ENCODE measurements at places on chromosomes 3 and 15.

GRCh38 chr15:34501131-34501530 is 63.5 kb upstream of the GOLGA8A start:
- no peak for DNase-seq

DNA sequence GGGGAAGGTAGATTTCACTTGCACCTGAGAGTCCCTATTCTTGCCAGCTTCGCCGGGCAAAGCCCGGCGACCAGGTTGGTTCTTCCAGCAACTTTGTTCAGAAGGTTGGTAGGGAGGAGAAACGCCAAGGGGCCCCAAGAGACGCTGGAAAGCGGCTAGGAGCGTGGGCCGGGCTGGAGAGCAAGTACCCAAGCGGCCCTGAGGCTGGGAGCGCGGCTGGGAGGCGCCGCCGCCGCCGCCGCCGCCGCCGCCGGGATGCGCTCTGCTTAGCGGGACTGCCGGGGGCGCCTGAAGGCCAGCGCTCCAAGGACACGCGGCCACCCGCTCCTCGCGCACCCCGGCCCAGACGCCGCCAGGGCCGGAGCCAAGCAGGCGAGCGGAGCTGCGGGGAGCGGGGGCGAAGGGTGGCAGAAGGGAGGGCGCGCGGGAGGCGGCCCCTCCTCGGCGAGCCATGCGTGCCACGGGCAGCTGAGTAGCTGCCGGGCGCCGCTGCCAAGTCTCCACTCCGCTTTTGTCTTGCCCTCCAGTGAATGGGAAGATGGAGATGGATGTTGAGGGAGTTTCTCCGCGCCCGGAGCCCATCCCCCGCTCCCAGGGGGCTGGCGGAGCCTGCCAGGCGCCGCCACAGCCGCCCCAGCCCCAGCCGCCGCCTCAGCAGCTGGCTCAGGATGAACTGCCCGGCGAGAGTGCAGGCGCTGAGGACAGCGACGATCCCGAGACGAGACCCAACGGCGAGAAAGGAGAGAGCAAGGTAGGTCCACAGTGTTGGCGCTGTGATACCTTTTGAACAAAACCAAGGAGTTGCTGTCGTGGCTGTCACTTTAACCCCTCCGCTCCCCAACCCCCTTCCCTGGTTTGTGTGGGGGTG is 227.4 kb upstream of the AZI2 start:
- peak; percentile 69 for DNase-seq

GRCh38 chr3:177976241-177976640 is 560.0 kb upstream of the KCNMB2 start:
- DNase-seq, result no peak

- DNase-seq, result no peak
These were observed 65.1 kb downstream of the PBRM1 start for GRCh38 chr3:52620580-52620979.

DNA sequence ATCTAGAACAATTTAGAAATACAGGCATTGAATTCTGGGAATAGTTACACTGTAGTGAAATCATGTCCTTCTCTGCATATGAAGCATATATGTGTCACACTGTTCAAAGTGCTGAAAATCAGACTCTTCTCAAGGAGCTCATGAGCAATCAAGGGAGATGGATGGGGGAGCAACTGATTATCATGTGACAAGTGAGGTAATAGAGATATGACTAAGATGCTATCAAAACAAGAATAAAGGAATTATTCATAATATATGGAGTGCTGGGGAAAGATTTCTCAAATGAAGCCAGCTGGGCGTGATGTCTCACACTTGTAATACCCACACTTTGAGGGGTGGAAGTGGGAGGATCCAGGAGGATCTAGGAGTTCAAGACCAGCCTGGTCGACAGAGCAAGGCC is 74.9 kb upstream of the CHRNB4 start:
- no peak for DNase-seq

GRCh38 chr3:7272203-7272602 is 411.3 kb downstream of the GRM7 start:
- no peak for DNase-seq

DNA sequence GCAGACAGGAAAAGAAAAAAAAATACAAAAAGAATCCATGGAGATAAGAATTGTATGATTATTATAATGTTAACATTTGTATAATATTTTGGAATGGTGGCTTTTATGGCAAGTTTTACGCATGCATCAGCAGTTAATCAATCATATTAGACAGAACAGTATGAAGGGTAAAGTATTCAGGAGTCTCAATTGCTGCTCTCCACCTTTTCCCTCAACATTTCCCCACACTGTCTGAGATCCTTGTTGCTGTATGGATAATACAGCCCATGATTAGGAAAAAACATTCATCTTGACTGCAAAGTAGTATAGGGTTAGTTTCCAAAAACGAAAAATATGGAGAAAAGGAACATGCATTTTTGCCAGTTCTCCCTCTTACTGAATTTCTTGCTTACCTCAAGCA is 755.3 kb upstream of the ARPP21 start:
- no peak for DNase-seq

DNA sequence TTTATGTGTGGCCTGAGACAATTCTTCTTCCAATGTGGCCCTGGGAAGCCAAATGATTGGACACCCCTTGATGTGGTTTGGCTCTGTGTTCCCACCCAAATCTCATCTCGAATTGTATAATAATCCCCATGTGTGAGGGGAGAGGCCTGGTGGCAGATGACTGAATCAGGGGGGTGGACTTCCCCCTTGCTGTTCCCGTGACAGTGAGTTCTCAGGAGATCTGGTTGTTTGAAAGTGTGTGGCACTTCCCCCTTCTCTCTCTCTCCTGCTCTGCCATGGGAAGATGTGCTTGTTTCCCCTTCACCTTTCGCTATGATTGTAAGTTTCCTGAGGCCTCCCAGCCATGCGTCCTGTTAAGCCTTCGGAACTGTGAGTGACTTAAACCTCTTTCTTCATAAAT is 60.1 kb upstream of the PARL start:
- DNase-seq, result no peak

GRCh38 chr3:17761563-17761962 is 19.1 kb upstream of the TBC1D5 start:
- DNase-seq, result no peak

DNA sequence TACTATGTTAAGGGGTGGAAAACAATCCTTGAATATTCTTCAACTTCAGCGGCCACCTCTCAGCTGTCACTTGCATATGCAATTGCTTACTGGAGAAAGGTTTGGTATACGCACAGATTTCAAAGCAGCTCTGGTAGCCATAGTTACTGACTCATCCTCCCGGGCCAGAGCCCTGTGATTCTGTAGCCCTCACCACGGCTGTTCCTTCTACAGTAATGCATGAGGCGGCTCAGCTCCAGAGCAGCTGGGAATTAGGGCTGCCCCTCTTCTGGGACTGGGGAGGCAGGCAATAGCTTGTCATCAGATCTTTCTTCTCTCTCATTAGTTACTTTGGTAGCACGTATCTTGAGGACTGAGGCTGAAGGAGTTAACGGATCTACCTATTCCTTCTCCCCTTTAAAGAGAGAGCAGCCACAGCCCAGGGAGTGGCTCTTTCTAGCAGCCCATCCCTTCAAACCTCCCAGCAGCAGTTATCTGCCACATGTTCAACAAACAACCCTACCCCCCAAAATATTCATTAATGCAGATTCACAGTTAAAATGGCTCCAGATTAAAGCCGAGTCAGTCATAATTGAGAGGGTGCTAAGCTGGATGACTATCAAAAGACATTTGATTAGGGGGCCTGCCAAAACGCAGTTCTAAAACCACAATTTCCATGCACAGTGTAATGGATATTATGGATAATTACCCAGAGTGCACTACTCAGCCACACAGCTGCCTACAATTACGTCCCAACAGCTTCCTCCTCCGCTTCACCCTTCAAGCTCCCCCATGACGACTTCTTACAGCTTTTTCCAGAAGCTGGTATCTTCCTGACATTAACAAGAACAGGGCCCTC is 54.7 kb downstream of the ETV5 start:
- no peak for DNase-seq

DNA sequence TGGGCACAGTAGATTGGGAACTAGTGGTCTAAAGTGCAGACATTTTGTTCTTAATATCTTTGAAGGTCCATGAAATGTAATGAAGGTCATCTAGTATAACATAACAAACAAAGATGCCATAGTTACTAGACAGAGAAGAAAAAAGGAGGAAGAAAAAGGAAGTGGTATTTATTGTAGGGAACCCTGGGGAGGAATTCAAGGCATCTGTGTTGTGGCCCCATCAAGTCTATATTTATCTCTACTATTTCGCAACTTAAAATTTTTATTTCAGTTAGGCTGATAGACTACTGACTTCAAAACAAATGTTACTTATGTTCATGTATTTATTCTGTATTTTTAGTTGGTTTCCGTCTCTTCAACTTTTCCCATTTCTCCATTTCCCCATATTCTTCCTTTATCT is 48.9 kb upstream of the ZDHHC23 start:
- no peak for DNase-seq

- no peak for DNase-seq
These were observed 24.2 kb upstream of the NEO1 start for GRCh38 chr15:73028031-73028430.

DNA sequence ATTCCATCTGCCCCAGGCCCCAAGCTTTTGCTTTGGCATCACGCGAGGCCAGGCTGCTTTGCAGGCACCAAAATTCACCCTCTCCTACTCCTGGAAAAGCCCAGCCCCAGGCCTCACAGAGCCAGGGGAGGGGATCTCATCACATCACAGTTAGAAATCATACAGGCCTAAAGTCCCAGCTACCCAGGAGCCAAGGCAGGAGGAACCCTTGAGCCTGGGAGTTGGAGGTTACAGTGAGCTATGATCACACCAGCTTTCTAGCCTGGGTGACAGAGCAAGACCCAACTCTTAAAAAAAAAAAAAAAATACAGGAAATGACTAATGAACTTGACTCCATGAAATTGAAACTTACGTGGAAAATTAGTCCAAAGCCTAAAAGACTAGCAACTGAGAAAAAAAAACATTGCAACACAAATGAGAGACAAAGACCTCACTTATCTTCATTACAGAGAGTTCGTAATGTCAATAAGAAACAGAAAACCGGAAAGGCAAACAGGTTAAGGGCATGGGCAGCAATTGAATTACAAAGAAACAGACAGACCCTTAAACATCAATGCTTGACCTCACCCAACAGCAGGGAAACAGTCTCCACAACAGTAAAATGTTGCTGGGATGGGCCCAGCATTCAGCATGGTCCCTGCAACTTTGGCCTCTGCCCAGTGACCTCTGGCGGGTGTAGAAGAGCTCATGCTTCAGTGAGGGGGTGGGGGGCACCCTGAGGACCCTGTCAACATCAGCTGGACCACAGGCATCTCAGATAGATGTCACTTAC is 151.5 kb downstream of the LRRK1 start:
- DNase-seq, result peak; percentile 16

- no peak for DNase-seq
These were observed 28.8 kb upstream of the VILL start for GRCh38 chr3:37961622-37962431.

DNA sequence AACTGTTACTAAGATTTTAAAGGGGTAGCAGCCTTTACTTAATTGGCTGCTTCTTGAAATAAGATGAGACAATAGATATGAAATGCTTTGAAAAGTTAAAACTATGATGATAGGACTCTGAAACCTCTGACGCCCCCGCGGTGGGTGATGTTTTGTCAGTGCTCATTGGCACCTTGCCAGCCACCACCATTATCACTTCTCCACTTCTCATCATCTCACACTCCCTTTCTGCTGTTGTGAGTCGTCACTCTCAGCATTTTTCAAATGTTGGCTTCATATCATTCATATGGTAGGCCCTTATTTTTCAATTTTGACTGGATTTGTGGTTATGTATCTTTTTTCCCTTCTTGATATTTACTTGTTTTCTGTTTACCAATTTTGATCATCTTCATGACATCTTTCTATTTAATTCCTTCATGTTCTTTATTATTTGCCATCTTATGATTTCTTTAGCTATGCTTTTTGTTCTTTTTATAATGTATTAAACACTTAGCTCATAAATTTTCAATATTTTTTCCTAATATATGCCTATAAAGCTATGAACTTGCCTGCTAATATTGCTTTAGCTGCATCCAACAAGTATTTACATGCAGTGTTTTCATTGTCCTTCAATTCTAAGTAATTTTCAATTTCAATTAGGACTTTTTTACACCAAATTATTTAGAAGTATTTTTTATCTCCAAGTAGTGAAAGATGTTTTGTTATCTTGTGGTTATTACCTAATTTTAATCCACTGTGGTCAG is 30.3 kb upstream of the SKOR1 start:
- no peak for DNase-seq

DNA sequence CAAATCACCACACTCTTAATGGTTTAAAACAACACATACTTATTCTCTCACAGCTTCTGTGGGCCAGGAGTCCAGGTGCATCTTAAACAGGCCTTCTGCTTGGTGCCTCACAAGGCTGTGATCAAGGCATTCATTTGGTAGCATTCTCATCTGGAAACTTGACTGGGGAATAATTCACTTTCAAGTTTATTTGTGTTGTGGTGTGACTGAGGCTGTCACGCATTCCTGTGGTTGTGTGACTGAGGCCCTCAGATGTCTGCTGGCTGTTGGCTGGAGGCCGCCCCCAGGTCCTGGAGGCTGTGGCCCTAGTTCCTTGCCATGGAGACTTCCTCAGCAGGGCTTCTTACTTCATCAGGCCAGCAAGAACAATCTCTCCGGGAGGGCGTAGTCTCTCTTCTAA is 16.9 kb upstream of the FAM3D start:
- no peak for DNase-seq

DNA sequence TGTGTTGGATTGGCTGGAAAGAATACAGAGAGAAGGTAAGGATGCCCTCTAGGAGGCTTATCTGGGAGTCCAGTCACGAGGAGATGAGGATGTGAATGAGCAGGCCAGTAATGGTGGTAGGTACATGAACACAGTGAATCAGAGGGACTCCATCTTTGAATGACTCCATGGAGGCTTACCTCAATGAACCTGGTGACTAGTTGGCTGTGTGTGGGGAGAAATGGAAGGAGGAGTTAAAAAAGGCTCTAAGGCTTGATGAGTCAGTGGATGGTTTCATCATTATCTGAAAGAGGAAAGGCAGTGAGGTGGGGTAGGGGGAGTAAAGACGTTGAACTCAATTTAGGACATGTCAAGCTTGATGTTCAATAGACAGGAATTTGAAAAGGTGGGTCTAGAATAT is 61.1 kb downstream of the KCNAB1 start:
- DNase-seq, result no peak

- no peak for DNase-seq
These were observed 65.6 kb upstream of the NEDD4 start for GRCh38 chr15:56058986-56059385.

- no peak for DNase-seq
These were observed 7.5 kb downstream of the UBE2Q2 start for GRCh38 chr15:75850708-75851107.

DNA sequence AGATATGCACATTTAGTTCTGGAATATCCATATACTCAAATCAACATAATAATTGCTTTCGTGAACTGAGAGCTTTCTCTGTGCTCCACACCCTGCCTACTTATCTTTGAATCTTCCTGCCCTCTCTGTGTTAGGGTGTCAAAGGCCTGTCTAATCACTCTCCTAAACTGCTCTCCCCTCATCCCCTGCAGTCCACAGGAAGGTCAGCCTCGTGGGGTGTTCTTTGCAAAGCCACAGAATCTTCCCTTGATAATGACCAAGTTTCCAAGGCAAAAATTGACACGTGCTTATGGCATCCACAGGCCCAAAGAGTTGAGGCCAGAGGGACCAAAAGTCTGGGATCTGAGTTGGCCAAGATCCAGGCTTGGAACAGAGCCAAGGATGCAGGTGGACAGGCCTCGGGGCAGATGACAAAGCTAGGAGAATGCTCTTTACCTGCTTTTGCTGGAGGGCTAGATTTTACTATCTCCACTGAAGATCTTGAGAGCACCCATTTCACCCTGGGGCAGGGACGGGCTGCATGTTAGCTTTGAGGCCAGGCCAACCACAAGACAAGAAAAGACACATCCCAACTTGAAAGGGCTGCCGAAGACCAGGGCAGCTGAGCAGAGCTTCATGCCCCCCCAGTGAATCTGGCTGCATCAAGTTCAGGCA is 20.4 kb downstream of the BHLHE40 start:
- DNase-seq, result peak; percentile 25

GRCh38 chr15:78672285-78673014 is 31.4 kb upstream of the CHRNB4 start:
- no peak for DNase-seq

Data from NCI-H2029 (cell line).